Activated CD4-positive, alpha-beta T cell treated with anti-CD3 and anti-CD28 coated beads for 24 hours (primary cell): ENCODE measurements at places on chromosomes 2 and 18.

DNA sequence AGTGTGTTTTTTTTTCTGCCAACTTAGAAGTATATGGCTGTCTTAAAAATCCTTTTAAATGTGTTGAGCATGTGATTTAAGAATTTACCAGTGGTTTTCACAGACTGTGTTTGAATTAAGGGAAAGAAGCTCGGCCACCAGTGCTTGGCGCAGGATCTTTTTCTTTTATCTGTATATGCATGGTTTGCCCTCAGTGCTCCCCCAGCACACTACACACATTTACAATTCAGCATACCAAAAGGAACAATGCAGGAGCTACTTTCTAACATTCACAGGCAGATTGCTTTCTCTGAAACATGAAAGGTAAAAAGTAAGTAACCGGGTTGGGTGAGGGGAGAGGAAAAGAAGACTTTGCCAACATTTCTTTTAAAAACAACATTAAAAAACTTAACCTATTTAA, 3.9 kb downstream of the SALL3 start:
- no peak for DNase-seq

DNA sequence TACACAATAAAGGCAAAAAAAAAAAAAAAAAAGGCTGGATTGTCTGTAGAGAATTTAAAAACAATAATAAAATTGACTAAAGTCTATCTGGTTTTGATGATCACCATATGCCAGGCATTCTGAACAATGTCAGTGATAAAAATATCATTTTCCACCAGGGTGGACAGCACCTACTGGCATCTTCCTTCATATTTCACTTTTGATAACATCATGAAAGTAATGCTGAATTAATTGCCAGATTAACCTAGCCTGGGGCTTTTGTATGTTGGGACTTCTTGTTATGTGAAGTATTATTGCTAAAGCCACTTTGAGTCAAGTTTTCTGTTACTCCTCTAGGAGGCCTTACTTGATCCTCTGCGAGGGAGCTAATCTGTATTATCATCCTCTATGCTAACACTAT, 73.8 kb upstream of the FAM98A start:
- no peak for DNase-seq

DNA sequence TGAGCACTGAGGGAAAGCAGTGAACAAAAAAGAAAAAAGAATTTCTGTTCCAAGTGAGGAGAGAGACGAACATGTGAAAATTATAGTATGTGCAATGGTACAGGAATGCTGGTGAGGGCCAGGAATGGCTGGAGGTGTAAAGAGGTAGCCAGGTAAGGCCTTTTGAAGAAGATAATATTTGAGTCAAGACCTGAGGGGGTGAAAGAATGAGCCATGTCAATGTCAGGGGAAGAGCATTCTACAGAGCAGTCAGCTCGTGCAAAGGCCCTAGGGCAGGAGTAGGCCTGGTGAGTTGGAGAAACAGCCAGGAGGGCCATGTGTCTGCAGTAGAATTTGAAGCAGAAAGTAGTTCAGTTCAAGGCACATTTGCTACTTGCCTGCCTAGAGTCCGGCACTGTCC, 12.4 kb upstream of the RPL31 start:
- DNase-seq: no peak

GRCh38 chr18:48036641-48037421, 106.4 kb upstream of the SMAD2 start:
- no peak for DNase-seq

- DNase-seq: no peak
Observed at GRCh38 chr2:217402761-217403383, 543.0 kb upstream of the TNP1 start.

- no peak for DNase-seq
Observed at GRCh38 chr2:33412920-33413319, 63.5 kb upstream of the RASGRP3 start.

DNA sequence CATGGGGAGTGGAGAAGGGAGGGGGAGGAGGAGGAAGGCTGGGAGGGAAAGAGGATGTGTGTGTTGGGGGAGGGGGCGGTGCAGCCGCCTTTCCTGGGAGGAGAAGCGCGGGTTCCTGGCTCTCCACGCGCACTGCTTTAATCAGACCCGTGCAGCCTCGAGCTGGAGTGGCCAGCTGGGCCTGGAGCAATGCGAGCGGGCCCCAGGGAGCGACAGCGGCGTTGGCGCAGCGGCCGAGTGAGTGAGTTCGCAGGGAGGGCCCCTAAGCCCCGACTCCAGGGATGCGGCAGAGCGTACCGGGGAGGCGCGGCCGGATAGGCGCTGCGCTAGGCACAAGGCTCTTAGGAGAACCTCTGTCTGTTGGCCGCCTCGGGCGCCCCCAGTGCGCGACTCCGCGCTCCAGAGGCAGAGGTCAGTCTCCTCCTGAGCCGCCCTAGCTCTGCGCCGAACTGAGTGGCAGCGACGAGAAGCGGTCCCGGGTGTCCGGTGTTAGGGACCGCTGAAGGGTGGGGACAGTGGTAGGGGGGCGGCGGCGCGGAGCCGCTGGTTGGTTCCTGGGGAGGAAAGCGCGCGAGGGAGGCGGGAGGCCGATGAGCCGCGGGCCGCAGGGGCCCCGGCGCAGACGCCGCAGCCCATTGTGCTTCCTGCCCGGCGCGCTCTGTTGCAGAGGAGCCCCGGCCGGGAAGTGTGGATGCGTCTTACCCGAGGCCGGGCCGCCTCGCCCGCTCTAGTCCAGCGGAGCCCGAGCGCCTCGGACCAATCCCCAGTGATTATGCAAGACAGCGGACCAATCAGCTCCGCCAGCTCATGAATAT, 455 bp upstream of the DLX1 start:
- DNase-seq: no peak

DNA sequence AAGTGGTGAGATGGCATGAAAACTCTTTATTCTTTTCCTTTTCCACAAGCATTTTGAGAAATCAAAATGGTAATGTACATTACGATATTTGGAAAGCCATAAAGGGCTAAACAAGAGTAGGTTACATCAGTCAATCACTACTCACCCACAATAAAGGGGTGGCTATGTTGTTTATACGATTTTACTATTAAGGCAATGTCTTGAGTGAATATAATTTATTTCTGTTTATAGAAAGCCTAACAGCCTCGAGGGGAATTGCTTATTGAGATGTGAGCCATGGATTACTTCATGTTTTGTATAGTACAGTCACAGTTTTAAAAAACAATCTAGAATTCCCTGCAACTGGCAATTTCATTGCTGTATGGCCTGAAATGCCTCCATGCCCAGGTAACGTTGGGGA, 237.5 kb upstream of the RBBP8 start:
- DNase-seq: no peak

DNA sequence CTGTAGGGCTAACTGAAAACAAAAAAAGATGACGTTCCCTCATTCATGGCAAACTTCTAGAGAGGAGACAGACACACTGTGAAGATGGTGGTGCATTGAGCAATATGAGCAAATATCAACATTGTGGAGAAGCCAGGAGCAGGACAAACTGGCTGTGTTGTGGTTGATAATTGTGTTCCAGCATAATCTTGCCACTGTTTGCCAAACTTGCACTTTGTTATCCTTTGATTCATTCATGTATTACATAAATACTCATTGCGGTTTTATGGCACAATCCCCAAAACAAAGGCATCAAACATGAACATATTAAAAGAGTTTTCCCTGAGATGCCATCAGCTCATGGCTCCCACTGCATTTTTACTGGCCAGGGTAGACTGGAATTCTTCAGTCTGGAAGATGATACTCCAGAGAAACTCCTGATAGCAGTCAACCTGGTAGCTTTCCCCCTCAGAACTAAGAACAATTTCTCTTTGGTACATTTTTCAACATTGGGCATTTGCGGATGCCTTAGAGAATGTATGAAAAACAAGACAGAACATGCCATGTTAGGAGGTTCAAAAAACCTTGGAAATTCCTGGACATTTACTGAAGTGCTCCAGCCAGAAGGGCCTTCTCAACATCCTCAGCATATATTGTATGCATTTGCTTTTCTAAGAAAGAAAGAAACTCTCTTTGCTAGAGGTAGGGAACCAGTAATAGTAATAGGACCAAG, 487.4 kb upstream of the CELF4 start:
- no peak for DNase-seq

GRCh38 chr2:60336442-60337141, 216.9 kb downstream of the BCL11A start:
- DNase-seq: no peak

DNA sequence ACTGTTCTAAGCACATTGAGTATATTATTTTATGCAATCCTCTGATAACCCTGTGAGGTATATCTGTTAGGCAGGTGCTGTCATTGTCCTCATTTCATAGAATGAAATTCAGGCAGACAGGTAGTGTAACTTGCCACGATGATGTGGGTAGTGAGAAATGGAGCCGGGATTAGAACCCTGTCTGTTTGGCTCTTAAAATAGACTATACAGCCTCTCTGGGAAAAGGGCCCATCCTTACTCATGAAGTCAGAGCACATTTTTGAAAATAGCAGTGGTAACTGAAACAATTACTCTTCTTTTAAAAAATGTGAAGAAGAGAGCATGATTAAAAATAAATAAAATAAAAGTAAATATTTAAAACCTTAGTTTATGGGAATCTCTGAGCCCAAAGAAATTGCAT, 23.0 kb downstream of the FAM171B start:
- DNase-seq: no peak

DNA sequence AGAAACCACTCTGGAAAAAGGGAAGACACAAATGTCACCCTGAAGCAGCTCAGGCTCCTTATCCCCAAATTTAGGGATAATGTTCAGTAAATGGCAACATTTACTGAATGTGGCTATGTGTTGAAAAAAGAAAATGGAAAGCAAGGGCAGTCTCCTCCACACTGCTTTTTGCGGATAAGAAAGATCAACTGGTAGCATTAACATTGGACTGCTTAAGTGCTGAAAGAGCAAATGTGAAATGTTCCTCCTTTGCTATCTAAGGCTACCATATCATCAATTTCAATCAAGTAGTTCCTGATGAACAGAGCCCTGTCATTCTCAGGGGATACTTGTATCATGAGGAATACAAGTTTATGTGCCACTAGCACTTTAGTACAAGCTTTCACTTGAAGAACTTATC, 12.5 kb downstream of the FBXO11 start:
- DNase-seq: no peak

GRCh38 chr18:69897397-69898108, 50.1 kb downstream of the CD226 start:
- peak; percentile 29 for DNase-seq

DNA sequence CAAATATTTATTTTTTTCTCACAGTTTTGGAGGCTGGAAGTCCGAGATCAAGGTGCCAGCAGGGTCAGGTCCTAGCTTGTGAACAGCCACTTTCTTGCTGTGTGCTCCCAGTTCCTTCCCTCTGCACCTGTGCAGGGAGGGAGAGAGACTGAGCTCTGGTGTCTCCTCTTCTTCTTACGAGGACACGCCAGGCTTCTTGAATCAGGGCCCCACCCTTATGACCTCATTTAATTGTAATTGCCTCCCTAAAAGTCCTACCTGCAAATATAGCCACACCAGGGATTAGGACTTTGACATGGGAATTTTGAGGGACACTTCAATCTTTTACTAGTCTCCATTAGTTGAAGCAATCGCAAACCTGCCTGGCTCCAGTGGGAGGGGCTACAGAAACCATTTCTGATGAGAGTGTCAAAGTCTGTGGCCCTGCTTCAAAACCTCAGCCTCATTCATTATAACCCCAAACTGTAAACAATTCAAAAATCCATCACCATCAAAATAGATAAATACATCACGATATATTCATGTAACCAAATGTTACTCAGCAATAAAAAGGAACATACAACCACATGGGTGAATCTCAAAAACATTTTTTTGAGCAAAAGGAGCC, 18.2 kb upstream of the SEH1L start:
- no peak for DNase-seq

- no peak for DNase-seq
Observed at GRCh38 chr2:169221745-169222369, 140.5 kb downstream of the LRP2 start.

GRCh38 chr2:127052057-127052770, 54.7 kb downstream of the BIN1 start:
- DNase-seq: no peak

DNA sequence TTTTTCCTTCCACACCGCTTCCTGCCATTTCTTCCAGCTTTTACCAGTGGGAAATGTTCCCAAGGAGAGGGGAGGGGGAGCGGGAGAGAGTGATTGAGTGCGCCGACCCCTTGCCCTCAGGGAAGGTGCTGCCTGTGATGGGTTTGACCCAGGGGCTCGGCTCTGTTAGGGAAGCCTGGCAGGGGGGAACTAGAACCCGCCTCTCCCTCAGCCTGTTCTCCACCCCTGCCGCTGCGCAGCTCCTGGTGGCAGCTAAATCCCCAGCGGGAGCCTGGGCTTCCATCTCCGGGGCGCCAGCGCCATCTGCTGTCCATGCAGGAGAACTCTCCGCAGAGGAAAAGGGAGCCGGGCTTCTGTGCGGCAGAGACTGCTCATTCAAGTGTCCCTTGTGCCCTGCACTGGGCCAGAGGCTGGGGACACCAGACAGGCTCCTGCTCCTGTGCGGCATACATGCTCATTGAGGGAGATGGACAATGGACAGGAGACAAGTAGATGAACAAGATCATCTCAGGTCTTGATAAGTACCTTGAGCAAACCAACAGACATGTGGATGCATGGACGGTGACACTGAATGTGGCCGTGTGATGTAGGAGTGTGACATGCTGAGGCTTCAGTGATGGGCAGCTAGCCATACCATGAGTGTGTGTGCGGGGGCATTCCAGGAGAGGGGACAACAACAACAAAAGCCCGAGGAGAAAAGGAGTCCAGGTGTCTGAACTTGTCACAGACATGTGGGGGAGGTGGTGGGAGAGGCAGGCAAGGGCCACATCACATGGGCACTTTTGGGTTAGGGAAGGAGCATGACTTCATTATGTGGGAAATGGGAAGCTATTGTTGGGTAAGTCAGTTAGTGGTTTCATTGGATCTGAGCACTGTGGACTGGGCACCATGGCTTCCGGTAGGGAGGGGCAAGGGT, 13.3 kb downstream of the CHPF start:
- DNase-seq: peak; percentile 83

- no peak for DNase-seq
Observed at GRCh38 chr2:151991010-151991409, 107.8 kb downstream of the CACNB4 start.
